NCI-H2171 (cell line): ENCODE measurements at places on chromosomes 11 and 22.

GRCh38 chr11:36431429-36432092 lies 78.5 kb downstream of the TRAF6 start:
- no peak for DNase-seq

GRCh38 chr22:31891366-31892079 lies 52.8 kb upstream of the YWHAH start:
- DNase-seq: no peak

- no peak for DNase-seq
Observed at GRCh38 chr11:129960216-129961214, 42.1 kb downstream of the PRDM10 start.

GRCh38 chr11:71482746-71483364 lies 29.9 kb downstream of the NADSYN1 start:
- no peak for DNase-seq

DNA sequence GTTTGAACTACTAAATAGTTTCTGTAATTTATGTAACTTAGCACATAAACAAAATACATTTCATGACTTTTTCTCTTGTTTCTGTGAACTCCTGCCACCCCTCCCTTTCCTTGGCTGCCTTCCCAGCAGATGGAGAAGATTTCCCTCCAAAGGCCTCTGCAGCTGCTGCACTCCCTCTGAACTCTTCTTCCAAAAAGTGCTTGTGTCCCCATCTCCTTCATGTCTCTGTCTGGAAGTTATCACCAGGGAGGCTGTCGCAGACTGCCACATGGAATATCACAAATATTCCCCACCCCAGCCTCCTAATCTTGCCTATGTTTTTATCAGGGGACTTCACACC lies 1068.3 kb downstream of the OPCML start:
- DNase-seq: no peak

DNA sequence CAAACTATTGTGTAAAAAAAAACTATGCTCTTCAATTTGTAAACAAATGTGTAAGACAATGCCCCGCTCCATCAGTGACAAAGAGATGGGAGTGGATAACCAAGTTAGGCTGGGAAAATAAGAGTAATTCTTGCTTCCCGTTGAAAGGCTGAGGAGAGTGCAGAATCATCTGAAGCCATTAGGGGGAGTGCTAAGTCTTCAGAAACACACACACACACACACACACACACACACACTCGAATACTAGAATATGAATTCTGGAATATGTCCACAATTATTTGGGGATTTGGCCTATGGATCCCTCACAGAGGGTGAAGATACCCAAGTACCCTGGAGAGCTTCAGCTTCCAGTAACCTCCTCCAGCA lies 27.8 kb upstream of the ROBO3 start:
- DNase-seq: peak; percentile 13

GRCh38 chr11:9765320-9766101 lies 101.6 kb downstream of the SWAP70 start:
- no peak for DNase-seq

GRCh38 chr11:94873916-94874540 lies 99.3 kb downstream of the CWC15 start:
- DNase-seq: no peak

DNA sequence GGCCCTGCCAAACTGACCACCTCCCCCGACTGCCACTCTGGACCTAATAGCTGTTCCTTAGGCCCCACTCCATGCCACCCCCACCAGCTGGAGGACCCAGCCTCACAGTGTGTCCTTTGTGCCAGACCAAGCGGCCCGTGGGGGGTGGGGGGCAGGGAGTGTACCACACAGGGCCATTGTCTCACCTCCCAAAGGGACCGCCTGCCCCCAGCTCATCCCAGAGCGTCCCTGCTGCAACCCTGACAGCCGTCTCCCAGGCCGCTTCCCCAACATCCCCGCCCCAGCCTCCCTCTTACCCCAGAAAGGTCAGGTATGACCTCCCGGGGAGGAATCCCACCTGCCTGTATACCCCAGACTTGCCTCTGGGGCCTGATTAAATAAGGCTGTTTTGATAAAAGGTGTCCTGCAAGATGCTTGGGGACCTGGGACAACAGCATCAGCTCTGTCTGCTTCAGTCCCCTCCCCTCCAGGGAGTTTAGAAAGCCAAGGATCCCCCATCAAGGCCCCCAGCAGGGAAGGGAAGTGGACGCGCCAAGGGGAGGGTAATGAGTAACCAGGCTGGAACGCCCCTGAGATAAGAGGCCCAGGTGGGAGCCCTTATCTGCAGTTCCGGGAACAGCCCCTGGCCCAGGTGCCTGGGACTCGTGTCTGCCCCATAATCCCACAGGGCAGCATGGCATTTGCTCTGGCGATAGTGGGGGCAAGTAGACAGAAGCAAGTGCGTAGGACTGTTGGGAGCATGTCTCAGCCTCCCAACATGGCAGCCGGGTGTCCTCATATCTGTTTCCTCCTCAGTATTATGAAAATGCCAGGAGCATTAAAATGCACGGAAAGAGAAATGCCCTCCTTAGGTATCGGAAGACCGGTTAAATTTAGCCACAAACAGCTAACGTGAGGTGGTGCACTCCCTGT lies 9.0 kb downstream of the CDC42EP1 start:
- no peak for DNase-seq

GRCh38 chr22:30250661-30251267 lies 4.2 kb upstream of the LIF start:
- no peak for DNase-seq

DNA sequence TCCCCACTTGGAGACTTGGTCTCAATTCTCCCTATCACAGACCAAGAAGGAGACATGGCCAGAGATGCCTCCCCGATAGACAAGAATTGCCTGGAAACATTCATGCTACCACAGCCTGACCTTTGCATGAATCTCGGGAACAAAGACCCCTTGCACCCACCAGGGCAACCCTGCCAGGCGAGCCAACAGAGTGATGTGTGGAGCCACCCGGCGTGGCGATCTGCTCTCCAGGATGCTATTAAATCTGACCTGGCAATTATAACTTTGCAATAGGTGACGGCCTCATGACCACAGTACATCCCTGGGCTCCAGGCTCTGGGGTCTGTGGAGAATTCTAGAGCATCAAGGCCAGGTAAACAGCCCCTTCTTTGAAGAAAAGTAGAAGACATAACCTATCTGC lies 31.1 kb upstream of the MN1 start:
- DNase-seq: no peak

- peak; percentile 70 for DNase-seq
Observed at GRCh38 chr11:36196411-36196998, 92.7 kb downstream of the COMMD9 start.

DNA sequence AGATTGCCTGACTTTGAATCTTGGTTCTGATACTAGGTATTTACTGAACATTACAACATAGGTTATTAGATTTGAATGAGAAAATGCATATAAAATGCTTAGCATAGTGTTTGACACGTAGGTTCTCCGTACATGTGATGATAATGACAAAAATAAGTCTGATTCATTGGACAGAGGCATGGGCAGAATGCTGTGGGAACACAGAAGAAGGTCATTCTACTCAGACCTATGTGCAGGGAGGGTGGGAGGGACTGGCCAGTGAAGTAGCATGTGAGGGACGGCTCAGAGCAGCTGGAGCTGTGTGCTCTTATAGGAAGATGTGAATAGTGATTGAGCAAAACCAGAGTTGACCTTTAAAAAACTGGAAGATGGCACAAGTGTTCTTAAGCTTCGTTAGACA lies 256.8 kb upstream of the RAG2 start:
- DNase-seq: no peak

- no peak for DNase-seq
Observed at GRCh38 chr22:20176421-20177085, 25.7 kb upstream of the CCDC188 start.

DNA sequence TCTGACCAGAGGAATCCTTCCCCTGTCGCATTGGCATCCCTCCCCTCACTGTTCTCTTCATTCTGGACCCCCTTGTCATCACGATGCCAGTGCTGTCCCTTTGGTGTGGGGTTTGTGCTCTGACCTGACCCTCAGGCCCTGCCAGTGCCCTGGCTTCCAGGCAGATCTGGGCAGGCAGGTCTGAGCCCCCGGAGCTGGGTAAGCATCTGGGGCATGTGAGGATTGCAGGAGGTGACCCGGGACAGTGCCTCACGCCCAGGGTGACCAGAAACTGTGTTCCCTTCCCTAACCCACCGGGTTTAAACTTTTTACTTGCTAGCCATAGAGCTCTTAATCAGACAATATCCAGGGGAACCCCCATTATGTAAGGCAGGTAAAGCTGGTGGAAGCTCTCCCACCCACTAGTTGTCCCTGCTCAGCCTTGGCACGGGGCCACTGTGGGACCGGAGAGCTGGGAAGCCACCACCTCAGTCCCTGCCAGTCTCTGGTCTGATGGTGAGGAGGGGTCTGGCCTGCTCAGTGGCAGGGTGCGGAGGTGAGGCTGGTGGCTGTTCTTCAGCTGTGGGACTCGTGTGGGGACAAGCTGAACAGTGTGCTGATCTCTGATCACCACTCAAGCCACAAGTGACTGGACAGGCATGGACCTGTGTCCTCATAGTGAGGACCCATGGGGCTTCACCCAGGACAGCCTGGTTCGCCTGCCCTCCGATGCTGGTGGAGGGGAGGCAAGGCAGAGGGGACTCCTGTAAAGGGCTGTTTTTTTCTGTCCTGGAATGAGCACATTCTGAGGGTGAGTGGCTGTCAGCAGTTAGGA lies 38.0 kb downstream of the BCR start:
- no peak for DNase-seq

- DNase-seq: peak; percentile 43
Observed at GRCh38 chr11:34299284-34299972, 58.4 kb downstream of the ABTB2 start.

DNA sequence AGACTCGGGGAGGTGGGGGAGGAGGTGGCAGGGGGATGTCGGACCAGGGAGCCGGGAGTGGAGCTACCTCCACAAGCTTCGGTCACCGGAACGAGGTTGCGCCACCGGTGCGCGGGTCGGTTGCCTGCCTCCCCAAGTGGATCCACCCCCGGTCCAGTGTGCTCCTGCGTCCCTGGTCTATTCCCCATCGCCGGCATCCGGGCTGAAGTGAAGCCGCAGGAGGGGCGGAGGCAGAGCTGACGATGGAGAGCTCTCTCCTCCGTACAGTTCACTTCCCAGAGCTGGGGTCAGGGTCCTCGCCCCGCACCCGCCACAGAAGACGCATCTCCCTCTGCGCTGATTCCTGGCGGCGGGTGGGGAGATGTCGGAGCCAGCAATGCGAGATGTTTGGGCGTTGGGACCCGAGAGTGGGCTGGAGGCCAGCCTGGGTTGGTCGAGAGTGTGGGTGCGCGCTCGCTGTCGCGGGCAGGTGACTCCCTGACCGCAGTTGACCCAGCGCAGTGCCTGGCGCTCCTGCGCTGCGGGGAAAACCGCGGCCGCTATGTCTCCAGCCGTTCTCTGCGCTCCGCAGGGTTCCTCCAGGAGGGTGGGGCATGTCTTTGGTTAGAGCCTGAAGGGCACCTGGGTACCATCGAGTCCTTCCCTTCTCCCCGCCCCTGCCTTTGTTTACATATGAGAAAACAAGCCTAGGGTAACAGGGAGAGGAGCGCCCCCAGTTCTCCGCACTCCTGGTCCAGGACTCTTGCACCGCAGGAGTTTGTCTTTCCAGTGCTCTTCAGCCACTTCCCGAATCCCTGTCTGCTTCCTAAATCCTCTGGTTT lies 1.7 kb downstream of the C11orf96 start:
- DNase-seq: no peak

GRCh38 chr22:48438800-48439559 lies 1388.7 kb downstream of the BRD1 start:
- no peak for DNase-seq

DNA sequence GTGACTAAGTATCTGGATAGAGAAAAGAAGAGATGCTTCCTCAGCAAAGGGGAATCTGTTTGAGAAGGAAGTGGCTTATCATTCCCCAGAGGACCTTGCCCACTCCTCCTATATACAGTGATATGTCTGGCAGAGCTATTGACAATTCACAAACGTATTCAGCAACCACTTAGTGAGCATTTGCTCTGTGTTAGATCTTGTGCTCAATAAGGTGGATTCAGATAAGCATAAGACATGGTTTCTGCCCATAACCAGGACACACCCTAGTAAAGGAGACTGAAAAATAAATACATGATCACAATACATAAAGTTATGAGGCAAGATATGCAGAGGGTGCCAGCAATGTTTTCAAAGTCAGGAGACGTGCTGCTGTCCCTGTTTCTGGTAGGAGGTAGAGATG lies 1.4 kb downstream of the TMEM9B start:
- no peak for DNase-seq

DNA sequence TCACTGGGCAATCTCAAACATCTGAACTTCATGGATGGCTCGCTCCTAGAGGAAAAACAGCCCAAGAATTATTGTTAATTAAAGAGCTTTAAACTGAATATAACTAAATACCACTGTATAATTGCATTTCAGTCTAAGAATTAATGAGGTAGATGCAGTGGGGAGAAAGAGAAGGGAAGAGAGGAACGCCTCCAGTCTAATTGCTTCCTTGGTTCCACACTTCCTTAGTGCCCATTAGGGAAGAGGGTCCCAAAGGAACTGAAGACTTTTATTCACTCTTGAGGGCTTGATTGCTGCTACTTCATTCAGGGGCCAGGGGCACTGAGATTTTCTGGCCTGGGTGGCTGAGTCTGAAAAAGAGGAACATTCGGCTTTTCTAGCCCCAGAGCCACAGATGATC lies 11.8 kb upstream of the OR10G7 start:
- DNase-seq: no peak

GRCh38 chr11:104033561-104033960 lies 2.9 kb upstream of the DDI1 start:
- DNase-seq: no peak

- no peak for DNase-seq
Observed at GRCh38 chr11:67400942-67401494, 640 bp downstream of the PPP1CA start.

DNA sequence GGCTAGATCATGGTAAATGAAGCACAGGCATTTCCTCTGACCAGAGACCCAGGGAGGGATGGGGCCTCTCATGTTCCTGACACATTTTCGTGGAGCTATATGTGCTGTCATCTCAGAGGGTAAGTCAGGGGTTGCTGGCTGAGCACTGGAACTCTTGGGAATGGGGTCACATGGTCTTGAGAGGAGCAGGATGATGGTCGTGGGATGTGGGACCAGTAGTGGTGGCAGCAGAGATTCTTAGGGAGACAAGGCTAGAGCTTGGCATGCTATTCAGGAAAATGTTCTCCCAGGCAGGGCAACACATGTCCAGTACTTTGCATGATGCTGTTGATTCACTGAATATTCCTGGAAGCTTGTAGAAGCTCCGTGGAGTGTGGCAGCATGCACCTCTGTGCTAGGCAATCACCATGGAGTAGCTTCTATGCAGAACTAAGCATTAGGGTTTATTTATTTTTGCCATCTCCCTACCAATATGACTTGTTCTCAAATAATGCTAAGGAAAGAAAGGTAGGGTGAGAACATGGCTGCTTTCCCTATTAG lies 31.4 kb upstream of the TTC12 start:
- DNase-seq: no peak

GRCh38 chr11:103673773-103674172 lies 362.7 kb upstream of the DDI1 start:
- no peak for DNase-seq

DNA sequence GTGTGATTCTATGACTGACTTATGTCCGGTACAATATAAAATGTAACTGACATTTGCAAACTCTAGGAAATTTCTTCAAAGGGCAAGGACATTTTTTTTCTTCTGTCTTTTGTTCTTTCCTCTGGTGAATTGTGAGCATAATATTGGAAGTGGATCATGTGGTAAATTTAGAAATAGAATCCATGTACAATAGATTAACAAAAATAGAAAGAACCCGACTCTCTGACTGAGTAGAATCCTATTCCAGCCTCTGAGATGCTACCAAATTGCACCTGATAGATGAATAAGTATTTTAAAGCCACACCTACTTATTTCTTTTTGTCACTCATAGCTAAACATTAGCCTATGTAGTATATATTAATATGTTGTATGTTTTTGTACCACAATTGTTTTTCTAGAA lies 860.3 kb downstream of the LUZP2 start:
- no peak for DNase-seq

- no peak for DNase-seq
Observed at GRCh38 chr11:126408901-126409619, 53.6 kb downstream of the ST3GAL4 start.
